ENCODE measurements at places on chromosomes 2 and 18. TPM values are rescaled to one million over a fixed set of nuclear protein-coding genes. Genes with fewer than 3 reads are reported as not detected.

GRCh38 chr2:135162786-135163185 lies 110.7 kb downstream of the RAB3GAP1 start:
- DNase-seq, result no peak

- DNase-seq, result no peak
Observed at GRCh38 chr18:615092-615521, 18.3 kb downstream of the CLUL1 start.

DNA sequence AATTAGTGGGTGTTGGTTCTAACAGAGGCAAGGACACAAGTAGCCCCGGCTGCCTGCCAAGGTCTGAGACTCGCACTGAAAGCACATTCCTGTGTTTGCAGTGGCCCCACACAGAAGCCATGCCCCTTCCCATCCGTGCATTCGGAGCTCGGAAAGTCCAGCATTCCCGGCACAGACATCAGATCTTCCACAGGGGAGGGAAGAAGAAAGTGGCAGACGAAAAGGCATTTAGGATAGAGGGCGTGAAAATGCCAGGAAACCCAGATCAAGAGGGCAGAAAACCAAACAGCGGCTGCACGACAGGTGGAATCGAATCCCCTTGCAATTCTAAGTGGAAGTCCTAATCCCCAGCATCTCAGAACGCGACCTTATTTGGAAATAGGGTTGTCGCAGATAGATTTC lies 105.5 kb upstream of the ASB18 start:
- DNase-seq, result no peak

- no peak for DNase-seq
Observed at GRCh38 chr18:61676773-61677434, 215.9 kb downstream of the RNF152 start.

- DNase-seq, result no peak
Observed at GRCh38 chr18:3110034-3110752, 97.2 kb upstream of the LPIN2 start.

GRCh38 chr18:59555995-59556659 lies 141.1 kb downstream of the CCBE1 start:
- DNase-seq, result peak; percentile 13

GRCh38 chr18:13076886-13077285 lies 85.7 kb downstream of the CEP192 start:
- DNase-seq, result no peak

GRCh38 chr2:127735044-127735443 lies 33.7 kb downstream of the SFT2D3 start:
- DNase-seq, result no peak

GRCh38 chr2:204717591-204717990 lies 172.3 kb downstream of the PARD3B start:
- DNase-seq, result no peak

- no peak for DNase-seq
Observed at GRCh38 chr2:83528767-83529166, 930.3 kb downstream of the SUCLG1 start.

DNA sequence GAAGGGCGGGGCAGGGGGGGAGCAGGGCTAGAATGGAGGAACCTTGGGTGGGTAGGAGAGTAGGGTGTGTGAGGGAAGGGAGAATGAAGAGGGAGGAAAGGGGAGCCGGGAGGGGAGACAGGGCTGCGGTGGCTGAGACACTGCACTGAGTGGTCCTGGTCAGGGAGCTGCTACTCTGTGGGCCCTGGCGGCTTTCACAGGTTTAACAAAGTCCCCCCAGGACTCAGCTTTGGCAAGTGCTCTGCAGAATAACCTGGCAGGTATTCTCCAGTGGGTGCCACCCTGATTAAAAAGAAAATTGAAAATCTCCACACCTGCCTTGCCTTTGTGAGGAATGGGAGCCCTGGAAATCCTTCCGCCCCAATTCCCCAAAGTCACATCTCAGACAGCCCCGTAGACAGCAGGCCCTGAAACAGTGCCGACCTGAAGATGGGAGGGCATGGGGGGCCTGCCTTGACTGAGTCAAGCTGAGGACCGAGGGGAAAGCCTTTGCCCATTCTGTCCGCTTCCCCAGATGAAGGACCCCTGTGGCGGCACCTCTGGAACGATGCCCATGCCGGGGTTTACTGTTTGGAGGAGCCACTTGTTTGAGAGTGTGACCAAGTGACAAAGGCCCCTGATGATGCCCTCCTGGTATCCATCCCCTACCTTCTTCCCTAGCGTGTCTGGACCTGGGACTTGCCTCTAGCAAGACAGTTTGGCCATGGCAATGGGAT lies 43.6 kb upstream of the OTOS start:
- DNase-seq, result no peak

DNA sequence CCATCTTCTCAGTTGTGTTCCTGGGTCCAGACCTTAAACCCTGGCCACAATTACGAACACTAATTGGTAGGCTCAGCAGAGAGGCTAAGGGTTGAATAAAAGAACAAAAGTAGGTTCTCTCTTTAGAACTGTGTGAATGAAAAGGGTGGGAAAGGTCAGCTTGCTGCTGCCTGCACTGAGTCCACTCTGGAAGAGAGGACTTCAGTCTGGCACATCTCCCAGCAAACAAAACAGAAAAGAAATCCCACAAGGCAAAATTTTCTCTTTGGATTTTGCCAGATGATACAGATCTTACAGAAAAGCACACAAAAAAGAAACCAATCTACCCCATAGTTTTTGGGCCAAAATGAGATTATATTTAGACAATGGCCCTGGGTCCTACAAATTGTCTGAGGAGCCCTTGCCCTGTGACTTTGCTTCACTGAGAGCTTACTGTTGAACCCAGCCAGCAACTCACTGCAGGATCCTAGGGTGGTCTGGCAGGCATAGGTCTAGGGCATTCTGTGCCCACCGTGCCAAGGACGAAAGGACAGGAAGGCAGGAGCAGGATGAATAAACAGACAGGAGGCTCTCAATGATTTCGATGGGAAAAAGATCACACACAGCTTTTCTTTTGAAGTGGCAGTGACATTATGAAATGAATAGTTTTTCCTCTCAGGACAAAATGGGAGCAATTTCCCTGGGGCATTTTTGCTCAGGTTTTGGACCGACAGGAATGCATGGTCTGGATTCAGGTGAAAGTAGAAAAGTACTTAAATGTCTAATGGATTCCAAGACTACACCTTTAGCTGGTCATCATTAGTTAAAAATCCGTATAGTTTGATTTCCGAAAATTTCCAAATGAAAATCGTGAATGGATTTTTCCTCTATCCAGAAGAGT lies 68.4 kb upstream of the STAM2 start:
- DNase-seq, result no peak

DNA sequence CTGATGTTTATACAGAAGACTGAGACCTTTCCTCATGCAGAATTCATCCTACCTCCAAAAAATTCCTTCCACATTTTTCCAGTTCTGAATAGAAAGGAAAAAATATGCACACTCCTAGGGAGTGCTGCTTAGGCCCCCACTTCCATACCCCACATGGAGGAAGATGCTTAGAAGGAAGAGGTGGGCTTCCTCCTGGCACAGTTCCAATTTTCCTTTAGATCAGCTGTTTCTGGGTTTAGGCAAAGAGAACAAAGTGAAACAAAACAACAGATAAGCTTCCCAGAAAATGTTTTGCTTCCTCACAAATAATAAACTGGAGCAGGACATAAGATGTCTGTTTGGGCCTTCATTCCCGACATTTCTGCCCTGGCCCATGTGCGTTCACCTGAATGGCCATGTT lies 172.6 kb downstream of the PRPF40A start:
- DNase-seq, result no peak

DNA sequence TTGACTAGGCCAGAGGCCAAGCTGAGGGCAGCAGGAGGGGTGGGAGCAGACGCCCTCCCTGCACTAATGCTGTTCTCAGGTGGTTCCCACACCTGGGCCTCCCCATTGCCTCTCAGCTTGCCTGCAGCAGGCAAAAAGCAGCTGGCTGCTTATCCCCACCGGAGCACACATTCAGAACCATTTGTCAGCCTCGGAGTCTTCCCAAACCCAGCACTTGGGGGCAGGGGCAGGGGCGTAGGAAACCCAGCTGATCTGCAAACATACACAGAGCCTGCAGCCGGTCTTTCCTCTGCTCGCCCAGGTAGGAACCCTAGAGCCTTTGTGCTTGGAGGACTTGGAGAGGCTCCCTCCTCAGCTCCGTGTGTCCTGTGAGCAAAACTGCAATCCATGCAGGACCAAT lies 249.8 kb downstream of the CYP26B1 start:
- no peak for DNase-seq

DNA sequence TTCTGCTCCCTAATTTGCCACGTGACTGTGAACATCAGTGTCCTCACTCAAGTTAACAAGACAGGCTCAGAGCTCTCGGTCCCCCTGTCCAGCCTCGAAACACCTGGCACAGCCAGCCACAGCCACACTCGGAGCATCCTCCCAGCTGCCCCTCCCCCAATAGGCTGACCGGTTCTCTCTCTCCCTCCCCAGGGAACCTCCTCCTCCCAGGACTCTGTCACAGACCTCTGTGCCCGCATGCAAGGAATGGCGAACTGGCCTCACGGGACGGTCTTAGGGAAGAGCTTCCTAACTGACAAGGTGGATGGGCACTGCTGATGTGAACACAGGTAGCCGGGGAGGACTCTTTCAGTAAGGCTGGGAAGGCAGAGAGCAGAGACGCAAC lies 18.8 kb downstream of the CYP26B1 start:
- no peak for DNase-seq

- no peak for DNase-seq
Observed at GRCh38 chr2:206477296-206477695, 34.0 kb downstream of the ADAM23 start.

GRCh38 chr2:221034973-221035372 lies 537.1 kb downstream of the EPHA4 start:
- DNase-seq, result no peak

- no peak for DNase-seq
Observed at GRCh38 chr2:142174176-142174575, 43.4 kb upstream of the LRP1B start.

DNA sequence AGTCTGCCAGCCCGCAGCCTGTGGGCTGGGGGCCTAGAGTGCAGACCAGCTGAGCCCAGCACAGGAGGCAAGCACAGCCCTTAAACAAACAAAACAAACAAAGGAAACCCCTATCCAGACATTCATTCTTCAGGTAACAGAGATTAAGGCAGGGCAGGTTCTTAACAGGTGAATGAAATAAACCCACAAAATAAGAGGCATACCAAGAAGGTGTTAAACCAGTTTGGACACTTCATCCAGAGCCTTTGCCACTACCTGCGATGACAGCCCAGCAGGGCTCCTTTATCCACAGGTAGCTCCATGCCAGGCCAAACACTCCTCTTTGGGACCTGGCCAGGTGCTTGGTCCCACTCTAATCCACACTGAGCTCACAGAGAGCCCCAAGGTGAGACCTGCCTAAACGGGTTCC lies 209.7 kb upstream of the SIX2 start:
- DNase-seq, result no peak

DNA sequence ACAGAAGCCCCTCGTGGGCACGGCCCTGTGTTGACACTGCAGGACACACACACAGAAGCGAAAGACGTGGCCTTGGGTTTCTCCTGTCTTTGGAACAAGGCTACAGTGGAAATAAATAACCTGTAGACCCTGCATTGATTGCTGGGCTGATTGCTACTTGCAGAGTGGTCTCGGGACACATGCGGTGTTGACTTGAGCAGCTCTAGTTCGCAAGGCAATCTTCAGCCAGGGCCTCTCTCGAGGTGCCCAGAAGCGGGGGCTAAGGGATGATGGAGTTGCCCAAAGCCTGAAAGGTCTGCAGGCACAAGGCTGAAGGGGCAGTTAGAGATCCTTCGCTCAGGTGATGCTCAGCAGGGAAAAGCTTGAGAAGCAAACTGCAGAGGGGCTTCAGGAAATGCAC lies 180.3 kb downstream of the SEPTIN10 start:
- no peak for DNase-seq

GRCh38 chr2:29042561-29043075 lies 31.7 kb downstream of the PCARE start:
- peak; percentile 35 for DNase-seq

- DNase-seq, result no peak
Observed at GRCh38 chr2:149075105-149075504, 36.6 kb downstream of the LYPD6B start.

DNA sequence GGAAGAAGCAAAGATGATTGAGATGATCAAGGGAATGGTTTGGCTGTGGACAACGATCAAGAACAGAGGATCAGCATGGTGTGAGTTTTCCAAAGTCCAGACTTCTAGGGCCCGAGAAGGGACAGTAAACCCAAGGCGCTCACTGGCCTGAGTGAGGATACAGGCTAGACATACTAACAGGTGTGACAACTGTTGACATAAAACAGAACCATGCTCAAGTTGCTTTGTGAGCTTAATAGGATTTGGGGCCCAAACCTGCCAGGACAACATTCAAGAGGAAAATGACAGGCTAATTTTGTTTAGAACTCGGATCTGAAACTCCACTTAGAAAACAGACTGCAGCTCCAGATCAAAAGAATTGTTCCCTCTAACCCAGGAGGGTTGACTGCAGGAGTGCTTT lies 68.1 kb upstream of the ACKR3 start:
- no peak for DNase-seq

DNA sequence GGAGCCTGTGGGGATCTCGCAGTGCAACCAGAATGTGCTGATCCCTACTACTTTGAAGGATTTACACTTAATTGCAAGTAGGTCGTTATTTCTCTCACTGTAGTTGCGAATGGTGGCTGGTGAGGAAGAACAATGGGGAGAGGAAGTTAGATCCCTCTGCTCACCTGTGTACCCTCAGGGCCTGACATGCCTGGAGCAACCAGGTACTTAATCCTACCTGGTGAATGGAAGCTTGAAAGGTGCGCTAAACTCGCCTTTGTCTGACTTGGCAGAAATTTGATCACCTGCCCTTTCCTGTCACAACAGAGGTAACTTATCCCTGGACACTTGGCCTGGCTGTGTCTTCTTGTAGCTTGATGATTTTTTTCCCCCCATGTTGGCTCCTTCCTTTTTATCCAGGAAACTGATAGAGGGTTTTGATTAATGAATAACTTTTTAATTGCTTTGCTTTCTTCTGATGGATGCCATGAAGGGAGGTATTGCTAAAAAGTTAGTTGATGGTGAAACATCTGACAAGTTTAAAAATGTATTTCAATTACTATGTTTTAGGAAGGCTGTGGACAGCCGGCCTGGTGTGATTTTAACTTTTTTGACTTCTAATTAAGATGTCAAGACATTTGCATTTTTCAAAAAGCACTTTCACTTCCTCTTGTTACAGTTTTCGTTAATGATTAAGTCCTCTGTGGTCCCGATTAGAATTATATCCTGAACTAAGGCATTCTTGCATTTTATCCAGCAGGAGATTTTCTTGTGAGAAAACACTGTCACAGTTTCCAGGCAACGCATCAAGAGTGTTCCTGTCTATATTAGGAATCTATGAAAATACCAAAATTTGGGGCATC lies 9.2 kb downstream of the SGPP2 start:
- no peak for DNase-seq

GRCh38 chr2:199778655-199779054 lies 72.3 kb downstream of the FTCDNL1 start:
- DNase-seq, result no peak

Gene GRHL1
- 2.2 TPM for total RNA-seq

Gene LIMS3
- total RNA-seq, result 0.42 TPM

Gene ANKRD30B
- total RNA-seq, result not detected

Gene THAP4
- 45.7 TPM for total RNA-seq

Gene DPP4
- total RNA-seq, result 0.17 TPM

Gene IRS1
- total RNA-seq, result 6.4 TPM

Gene ZNF638
- 69.8 TPM for total RNA-seq

Gene INPP5D
- not detected for total RNA-seq

Gene GRB14
- 2.9 TPM for total RNA-seq

Gene BZW1
- total RNA-seq, result 605 TPM

Gene POMC
- 0.34 TPM for total RNA-seq

Gene FRZB
- not detected for total RNA-seq

Gene DPYSL5
- 1.9 TPM for total RNA-seq

Gene UNC80
- total RNA-seq, result not detected

Gene ZAP70
- total RNA-seq, result 0.33 TPM

Gene EIF5B
- 16.6 TPM for total RNA-seq

Measured in Daoy (cell line).